ENCODE measurements at places on chromosomes 3 and 15.

DNA sequence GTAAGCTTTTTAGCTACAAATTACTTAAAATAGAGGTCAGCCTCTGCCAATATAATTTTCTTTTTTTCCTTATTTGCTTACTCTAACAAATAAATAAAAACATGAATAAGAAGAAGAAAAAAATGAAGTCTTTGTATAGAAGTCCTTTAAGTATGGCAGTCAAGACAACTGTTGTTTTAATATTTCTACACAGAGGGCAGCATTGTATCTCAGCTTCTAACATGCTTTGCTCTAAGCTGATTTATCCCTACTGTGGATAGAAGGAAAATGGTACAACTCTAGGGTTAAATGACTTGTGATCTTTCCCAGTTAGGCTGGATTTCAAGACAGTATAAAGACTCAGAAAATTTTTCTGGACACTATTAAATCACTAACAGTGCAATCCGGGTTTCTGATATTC is 104.3 kb upstream of the MEIS2 start:
- DNase-seq, result peak; percentile 1

GRCh38 chr3:60675424-60675823 is 575.8 kb downstream of the FHIT start:
- DNase-seq, result no peak

DNA sequence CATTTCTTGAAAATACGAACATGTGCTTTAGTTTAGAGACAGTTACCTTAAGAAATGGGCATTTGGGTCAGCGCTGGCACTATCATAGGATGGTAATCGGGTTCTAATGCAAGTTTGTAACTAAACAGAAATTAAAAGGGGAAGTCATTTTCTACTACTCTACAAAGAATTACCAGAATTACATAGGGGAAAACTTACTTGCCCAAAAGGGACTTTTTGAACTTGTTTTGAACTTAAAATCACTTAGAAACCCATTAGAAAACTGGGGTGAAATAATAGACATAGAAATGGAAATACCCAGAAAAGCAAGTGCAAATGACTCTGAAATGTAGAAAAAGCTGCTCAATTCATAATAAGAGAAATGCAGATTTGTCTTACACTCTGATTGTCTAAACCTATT is 44.9 kb downstream of the SPATA16 start:
- no peak for DNase-seq

- no peak for DNase-seq
These were observed 55.5 kb downstream of the BSN start for GRCh38 chr3:49609815-49610214.

- DNase-seq, result no peak
These were observed 33.3 kb downstream of the MAPK6 start for GRCh38 chr15:52052066-52052935.

DNA sequence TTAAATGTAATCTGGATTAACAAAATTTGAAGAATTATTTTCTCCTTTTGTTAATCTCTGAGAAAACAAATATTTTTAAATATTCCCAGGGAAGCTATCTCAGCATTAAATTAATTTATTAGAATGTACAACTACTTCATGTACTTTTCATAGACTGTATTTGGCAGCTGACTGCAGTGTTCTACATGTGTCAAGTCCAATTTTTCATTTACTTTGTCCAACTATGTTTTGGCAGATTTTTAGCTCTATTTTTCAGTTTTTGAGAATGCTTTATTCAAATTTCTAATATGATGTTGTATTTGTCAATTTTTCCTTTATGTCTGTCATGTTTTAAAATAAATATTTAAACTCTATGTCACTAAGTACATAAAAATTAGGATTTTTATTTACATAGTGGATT is 925.1 kb downstream of the OTOL1 start:
- DNase-seq, result no peak

- DNase-seq, result no peak
These were observed 37.7 kb upstream of the FRMD4B start for GRCh38 chr3:69423463-69424155.

GRCh38 chr3:32176989-32177701 is 61.3 kb upstream of the CMTM8 start:
- DNase-seq, result peak; percentile 34

GRCh38 chr15:70093070-70093469 is 4.6 kb downstream of the TLE3 start:
- DNase-seq, result peak; percentile 70

- no peak for DNase-seq
These were observed 546.8 kb upstream of the EPHA6 start for GRCh38 chr3:96267577-96267976.

DNA sequence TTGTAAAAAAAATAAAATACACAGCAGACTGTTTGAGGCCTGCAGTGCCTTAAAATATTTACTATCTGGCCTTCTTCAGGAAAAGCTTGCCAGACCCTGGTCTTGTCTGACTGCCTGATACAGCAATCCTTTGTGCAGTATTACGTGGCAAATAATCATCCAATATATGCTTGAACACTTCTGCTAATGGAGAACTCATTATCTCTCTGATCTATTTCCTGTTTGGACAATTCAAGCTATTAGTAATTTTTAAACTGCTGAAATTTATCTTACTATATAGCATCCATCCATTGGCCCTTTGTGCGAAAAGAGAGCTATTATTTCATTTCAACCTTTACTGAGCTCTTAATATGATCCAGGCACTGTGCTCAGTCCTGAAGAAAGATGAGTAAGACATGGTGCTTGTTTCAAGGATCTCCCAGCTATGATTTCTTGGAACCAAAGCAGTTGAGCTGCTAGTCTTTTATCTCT is 15.9 kb downstream of the ATG7 start:
- no peak for DNase-seq

DNA sequence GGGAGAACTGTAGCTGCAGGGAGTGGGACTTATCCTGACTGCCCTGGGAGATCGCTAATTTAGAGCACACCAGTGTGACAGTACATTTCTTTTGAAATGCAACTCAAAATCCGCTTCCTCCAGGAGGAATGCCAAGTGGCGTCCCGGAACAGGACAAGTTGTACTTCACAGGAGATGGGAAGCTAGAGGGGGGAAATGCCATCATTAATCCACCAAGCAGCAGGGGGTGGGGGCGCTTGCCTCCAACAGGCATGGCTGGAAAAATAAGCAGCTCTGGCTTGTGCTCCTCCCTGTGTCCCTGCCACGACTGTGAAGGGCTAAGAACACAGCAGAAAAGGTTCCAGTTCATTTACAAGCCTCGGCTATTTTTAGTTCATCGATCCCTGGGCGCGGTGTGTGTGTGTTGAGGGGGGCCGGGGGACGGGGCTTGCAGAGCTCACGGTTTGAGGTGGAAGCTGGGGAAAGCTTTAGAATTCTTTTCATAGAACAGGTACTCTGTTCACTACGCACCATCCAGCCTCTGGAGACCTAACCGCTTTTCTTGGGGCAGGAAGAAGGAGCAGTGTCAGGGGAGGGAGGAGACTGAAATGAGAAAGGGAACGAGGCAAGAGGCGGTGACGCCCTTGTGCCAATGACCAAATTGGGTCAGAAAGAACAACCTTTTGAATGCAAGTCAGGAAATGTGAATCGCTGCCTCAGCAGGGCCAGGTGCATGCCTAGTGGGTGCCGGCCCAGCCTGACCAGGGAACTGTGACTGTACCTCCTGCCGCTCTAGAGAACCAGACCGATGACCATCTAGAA is 51.8 kb upstream of the DGKG start:
- peak; percentile 7 for DNase-seq

DNA sequence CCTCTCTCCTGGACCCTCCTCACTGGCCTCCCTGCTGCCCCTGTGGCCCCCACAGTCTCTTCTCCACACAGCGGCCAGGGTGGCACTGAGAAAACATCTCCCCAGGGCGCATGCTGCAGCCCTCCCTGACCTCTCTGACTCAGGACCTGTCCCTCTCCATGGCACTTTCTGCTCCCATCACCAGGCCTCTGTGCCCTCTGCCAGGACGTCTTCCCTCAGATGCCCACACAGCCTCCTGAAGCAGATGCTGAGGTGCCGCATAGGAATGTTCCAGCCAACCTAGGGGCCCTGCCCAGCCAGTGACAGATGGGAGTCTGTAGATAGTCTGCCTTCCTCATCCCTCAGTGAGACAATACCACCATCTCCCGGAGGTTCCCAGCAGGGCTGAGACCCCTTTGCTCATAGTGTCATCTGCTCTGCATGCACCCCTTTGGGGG is 8.7 kb downstream of the MYL3 start:
- no peak for DNase-seq

DNA sequence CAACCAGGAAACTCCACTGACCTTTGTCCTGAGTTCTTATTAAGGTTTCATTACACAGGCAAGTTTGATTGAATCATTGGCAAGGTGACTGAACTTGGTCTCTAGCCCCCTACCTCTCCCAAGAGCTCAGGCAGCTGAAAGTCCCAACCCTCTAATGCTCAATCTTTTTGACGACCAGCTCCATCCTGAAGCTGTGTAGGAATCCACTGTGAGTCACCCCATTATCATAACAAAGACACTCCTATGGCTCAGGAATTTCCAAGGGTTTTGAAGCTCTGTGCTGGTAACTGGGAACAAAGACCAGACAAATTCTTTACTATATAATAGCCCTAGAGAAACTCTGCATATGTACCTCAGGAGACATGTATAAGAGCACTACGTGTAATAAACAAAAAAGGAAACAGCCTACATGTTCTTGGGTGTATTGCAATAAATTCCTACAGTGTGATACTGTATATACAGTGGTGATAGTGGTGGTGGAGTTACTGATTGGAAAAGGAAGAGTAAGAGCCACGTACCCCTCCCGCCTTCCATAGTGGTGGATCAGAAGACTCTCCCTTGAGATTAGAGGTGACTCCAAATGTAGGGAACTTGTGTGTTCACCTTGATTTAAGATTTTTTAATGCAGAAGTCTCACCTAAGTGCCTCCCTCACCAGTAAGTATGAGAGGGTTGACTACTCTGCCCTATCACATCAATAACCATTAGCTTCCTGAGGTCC is 116.6 kb downstream of the ST8SIA2 start:
- no peak for DNase-seq

GRCh38 chr3:151774235-151774634 is 39.7 kb upstream of the AADAC start:
- no peak for DNase-seq

GRCh38 chr15:98292442-98293240 is 332.1 kb downstream of the ARRDC4 start:
- DNase-seq, result peak; percentile 66

DNA sequence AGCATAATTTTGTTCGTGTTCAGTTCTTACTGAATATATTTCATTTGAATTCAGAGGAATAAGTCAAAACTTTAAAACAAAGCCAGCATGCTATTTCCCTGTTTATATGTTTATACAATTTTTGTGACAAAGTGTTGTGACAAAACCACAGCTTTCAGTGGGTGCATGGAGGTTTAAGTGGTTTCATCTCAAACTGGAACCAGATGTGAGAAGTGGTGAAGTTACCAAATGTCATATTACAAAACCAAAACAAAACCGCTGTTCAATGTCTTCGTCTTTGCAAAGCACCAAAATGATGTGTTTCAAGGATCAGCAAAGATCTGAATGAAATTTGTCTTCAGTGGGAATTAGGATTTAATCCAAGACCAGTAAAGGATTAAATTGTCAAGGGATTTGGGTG is 59.3 kb upstream of the OSTN start:
- no peak for DNase-seq

DNA sequence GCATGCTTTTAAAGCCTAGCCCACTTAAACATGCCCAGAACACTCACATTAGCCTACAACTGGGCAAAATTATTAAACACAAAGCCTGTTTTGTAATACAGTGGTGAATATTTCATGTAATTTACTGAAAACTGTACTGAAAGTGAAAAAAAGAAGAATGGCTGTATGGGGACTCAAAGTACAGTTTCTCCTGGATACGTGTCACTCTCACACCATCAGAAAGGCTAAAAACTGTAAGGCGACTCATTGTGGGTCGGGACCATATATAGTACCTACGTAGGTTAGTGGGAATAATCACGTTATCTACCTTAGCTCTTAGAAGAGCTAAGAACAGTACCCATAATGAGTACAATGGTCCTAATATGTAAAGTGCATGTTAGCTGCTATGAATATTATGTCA is 80.2 kb upstream of the SPATA12 start:
- no peak for DNase-seq

- DNase-seq, result no peak
These were observed 59.7 kb downstream of the IQSEC1 start for GRCh38 chr3:13013566-13013965.

DNA sequence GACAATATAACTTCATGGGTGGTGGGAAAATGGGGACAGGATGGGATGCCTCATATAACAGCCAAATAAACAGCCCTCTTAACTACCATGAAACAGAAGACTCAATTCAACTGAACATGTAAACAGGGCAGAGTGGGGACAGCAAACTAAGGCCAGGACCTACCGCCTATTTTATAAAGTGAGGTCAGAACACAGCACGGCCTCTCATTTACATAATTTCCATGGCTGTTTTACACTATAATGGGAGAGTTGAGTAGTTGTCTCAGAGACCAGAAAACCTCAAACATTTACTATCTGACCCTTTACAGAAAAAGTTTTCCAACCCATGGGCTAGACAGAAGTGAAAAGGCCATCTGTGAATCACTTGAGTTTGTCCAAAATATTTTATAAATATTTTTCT is 56.7 kb upstream of the SNRPA1 start:
- DNase-seq, result no peak

DNA sequence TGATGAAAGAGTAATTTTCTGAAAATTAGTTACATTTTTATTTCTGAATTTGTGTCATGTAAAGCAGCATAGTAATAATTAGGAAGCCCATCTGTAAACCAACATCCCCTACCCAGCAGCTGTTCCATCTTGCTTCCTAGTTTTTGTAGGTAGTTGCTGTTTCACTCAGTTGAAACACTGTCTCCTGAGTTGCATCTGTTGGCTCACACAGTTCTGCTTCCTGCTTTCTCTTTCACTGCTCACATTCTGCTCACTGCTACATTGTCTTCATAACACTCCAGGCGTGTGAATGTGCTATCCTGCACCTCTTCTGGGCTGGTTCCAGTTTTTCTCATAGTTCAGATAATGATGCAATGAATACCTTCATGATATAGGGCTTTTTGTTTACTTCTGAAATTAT is 123.4 kb downstream of the EPHB1 start:
- no peak for DNase-seq

GRCh38 chr3:62761711-62762110 is 113.5 kb downstream of the CADPS start:
- DNase-seq, result no peak

- DNase-seq, result peak; percentile 67
These were observed 207.5 kb downstream of the IL20RB start for GRCh38 chr3:137165117-137165806.

DNA sequence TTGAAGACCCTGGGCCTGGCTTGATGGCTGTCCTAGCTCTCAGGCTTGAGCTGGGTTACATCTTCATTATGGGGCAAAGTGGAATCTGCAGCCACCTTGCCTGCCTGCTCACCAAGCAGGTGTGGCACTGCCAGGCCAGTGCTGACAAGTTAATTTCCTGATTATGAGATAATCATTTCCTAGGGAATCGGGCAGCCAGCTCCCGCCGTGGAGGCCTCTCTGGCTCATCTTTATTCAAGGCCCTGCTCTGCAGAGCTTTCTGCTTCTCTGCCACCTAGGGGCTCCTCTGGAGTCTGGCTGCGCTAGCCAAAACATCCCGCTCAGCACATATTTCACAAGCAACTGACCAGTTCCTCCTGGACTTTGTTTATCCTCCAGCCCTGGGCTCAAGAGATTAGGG is 9.9 kb downstream of the LOXL1 start:
- DNase-seq, result no peak

- DNase-seq, result no peak
These were observed 10.6 kb downstream of the IREB2 start for GRCh38 chr15:78448441-78449219.

Data from SJCRH30 (cell line).